ENCODE measurements at places on chromosomes 16 and 17. TPM values are rescaled to one million over a fixed set of nuclear protein-coding genes. Genes with fewer than 3 reads are reported as not detected.

- no peaks in the 10 kb centered on the region for H3K27me3 ChIP-seq
- peak; percentile 79 for DNase-seq
- H3K4me3 ChIP-seq = peak within 1 kb of the TSS; percentile 98
- peaks cover 23% of the 10 kb centered on the region for H3K4me1 ChIP-seq
- peak within 1 kb of the TSS; percentile 95 for H3K27ac ChIP-seq
These were observed at the start of the genes GLOD4 and MRM3 for GRCh38 chr17:781805-782731. Gene GLOD4, minus strand, starts transcription at chr17:782280. Its CDS starts 25 bp downstream, at chr17:782255. Gene MRM3, plus strand, starts transcription at chr17:782353. Its CDS starts 26 bp downstream, at chr17:782379.

DNA sequence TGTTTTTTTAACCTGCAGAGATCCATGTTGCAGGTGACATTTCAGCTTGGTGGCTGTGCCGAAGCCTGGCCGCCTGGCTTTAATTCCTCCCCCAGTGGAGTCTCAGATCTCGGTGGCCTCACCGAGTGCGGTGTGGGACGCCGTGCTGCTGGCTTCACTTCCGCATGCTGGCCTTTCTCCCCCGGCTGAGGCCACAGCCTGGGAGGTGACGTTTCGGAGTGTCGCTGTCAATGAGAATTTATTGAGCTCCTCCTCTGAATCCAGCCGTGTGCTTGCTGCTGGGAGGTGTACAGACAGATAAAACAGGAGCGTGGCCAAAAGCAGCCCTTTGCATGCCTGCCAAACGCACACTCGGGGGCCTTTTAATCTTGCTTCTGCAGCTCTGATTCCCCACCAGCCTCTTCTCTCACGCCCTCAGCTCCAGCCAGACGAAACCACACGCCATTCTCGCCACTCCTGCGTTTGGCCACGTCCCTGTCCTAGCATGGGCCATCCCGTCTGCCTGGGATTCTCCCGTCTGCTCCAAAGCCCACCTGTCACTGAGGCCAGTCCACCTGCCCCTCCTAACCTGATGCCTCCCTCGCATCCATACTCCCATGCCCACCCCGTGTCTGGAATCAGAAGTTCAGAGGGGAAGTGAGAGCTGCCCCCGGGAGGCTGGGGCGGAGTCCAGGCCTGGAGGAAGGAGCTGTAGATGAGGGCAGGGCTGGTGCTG is 3.6 kb downstream of the GSE1 start:
- DNase-seq = peak; percentile 56
- no peaks in the 10 kb centered on the region for H3K36me3 ChIP-seq
- peak overlapping the region; percentile 91 for H3K27ac ChIP-seq
- H3K4me3 ChIP-seq = no peak overlapping the region

DNA sequence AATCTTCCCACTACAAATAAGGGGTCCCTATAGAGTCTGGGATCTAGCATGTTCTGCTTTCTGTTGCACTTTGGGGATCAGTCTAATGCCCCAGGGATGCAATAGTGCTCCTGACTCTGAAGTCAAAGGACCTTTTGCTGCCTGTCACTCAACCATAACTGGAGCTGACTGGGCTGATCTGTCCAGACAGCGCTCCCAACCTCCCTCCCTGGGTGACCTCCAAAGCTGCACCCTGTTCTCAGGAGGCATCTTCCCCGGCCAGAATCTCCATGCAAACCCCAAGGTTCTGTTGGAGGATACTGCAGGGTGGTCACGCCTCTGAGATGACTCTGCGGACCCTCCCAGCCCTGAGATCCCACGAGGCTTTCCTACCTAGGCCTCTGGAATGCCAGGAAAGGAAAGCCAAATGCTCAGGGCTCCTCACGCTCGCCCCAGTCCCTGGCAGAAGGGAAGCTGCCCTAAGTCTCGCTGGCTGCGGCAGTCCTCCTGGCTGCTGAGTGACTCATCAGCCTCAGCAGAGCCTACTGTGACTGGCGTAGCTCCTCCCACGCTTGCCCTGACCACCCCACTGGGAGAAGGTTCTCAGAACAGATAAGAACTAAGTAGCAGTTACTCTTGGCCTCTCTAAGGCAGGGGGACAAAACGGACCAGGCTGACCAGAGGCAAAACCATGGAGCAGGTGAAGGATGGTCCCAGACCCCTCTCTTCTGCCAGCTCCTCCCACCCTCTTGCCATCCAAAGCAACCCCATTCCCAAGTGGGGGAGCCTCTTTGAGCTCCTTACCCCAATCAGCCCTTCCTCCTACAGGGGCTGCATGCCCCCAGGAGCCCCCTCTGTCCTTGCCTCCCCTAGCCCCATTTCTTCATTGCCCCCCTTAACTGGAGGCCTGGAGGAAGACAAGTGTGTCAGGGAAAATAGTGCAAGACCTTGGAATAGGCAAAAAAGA is 124.1 kb upstream of the TNRC6C start:
- H3K4me3 ChIP-seq = no peak overlapping the region
- peak overlapping the region; percentile 81 for H3K27ac ChIP-seq
- no peaks in the 10 kb centered on the region for H3K36me3 ChIP-seq
- no peaks in the 10 kb centered on the region for H3K27me3 ChIP-seq

GRCh38 chr17:56890390-56890789 is 23.5 kb downstream of the TRIM25 start:
- no peak overlapping the region for H3K27ac ChIP-seq
- H3K4me3 ChIP-seq = no peak overlapping the region
- no peaks in the 10 kb centered on the region for H3K4me1 ChIP-seq
- no peak for DNase-seq
- no peaks in the 10 kb centered on the region for H3K27me3 ChIP-seq
- H3K36me3 ChIP-seq = peaks cover 79% of the 10 kb centered on the region

- no peaks in the 10 kb centered on the region for H3K27me3 ChIP-seq
- DNase-seq = no peak
- H3K4me1 ChIP-seq = no peaks in the 10 kb centered on the region
- H3K36me3 ChIP-seq = no peaks in the 10 kb centered on the region
- no peak overlapping the region for H3K27ac ChIP-seq
These were observed 62.6 kb downstream of the PLCG2 start for GRCh38 chr16:81841722-81842121.

- H3K4me3 ChIP-seq = no peak overlapping the region
- DNase-seq = peak; percentile 63
- H3K4me1 ChIP-seq = peaks cover 18% of the 10 kb centered on the region
- peak overlapping the region; percentile 68 for H3K27ac ChIP-seq
These were observed 6.2 kb downstream of the PCGF2 start for GRCh38 chr17:38741921-38742410.

GRCh38 chr17:31754239-31754945 is 104.7 kb downstream of the COPRS start:
- DNase-seq = no peak
- H3K4me1 ChIP-seq = no peaks in the 10 kb centered on the region
- H3K36me3 ChIP-seq = no peaks in the 10 kb centered on the region
- no peaks in the 10 kb centered on the region for H3K27me3 ChIP-seq

The HOXB8 gene
- not detected for total RNA-seq

The PARD6A gene
- 17.3 TPM for total RNA-seq
